ENCODE measurements at places on chromosomes 16 and 17.

DNA sequence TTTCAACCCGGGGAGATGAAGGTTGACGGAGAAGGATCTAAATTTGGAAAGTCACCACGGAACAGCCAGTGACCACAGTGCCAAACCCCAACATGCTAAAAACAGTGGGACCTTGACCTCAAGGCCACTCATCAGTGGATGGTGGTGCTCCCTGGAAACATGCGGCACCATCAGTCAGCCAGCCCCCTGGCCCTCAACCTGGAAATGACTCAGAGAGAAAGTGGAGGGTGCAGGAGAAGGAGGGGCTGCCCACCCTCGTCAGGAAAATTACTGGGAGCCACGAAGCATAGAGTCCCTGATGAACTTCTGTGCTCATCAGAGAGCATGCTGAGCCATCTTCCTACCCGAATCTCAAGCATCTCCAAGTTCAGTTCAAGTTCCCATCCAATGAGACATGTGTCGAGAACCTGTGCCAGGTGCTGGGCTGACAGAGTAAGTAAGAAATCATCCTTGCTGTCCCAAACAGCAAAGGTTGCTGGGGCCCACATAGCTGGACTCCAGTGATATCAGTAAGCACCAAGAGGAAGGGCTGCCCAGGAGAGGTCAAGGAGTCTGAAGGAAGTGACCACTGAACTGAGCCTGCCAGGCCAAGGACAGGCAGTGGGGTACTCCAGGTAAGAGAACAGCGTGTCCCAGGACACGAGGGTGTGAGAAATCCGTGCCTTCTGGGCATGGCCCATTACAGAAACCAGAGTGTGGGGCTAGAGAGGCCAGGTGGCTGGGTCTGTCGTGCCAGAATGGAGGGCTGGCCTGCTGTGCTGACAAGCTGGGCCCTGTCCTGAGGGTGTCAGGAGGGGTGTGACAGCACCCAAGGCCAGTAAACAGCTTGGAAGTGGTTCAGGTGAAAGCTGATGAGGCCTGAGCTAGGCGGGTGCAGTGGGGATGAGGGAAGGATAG, 5.2 kb downstream of the PECAM1 start:
- DNase-seq: no peak

GRCh38 chr17:33858121-33858520, 397.0 kb upstream of the CCL2 start:
- no peak for DNase-seq

DNA sequence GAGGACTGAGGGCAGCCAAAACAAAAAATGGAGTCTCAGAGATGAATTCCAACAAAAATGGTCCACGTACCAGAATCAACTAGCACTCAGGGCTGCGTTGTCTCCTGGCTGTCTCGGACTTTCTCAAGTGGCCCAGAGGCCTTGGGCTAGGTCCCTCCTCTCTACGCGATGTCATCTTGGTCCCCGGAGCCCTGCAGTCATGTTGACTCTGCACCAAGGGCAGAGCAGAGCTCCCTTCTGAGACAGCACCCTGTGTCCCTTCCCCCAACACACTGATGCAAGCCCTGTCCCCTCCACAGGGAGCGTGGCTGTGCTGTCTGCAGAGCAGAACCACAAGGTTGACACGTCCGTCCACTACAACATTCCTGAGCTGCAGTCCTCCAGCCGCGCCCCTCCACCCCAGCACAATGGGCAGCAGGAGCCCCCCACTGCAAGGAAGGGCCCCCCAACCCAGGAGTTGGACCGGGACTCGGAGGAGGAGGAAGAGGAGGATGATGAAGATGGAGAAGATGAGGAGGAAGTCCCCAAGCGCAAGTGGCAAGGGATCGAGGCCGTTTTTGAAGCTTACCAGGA, 20.8 kb downstream of the GINS2 start:
- DNase-seq: no peak

- DNase-seq: no peak
Measured at GRCh38 chr17:76345377-76345974, 8.2 kb downstream of the PRPSAP1 start.

DNA sequence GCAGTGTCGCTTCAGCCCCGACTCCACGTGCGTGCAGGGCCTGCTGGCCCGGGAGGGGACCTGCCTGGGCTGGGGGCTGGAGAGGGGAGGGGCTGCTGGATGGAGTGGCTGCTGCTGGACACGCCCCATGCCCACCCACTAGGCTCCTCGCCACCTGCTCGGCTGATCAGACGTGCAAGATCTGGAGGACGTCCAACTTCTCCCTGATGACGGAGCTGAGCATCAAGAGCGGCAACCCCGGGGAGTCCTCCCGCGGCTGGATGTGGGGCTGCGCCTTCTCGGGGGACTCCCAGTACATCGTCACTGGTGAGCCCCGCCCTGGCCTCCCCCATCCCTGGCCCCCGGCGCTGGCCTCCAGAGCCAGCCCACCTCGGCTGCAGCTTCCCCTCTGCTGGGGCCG, 2.4 kb downstream of the BRICD5 start:
- no peak for DNase-seq

DNA sequence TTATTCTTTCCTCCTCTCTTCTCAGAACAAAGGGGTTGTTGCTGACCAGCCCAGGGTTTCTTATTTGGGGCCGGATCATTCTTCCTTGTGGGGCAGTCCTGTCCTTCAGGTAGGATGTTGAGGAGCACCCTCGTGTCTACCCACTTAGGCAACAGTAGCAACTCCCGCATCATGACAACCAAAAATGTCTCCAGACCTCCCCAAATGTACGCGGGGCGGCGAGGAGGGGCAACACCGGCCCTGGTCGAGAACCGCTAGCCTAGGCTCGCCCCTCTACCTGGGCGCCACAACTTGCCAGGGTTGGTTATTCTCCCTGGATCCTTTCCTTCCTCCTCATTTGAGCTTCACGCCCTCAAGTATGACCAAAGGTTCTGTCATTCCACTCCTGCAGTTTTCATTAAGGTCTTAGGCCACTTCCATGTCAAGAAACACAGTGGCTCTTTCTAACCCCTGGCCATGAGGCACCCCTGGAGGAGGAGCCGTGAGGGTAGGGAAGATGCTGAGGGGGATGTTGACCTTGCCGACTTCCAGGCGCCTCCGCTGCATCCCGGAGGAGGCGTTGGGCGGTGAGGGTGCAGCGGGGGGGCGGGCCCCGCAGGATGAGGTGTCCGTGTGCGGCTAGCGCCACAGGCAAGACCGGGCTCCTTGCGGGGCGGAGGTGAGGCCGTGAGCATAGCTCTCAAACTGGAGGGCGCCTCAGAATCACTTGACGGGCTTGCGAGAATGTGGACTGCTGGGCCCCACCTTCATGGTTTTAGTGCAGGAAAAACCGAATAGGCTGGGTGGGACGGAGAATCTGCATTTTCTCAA, 712 bp upstream of the SPECC1 start:
- DNase-seq: no peak

- no peak for DNase-seq
Measured at GRCh38 chr17:42266918-42267766, 9.0 kb downstream of the STAT5B start.

GRCh38 chr17:51050291-51051033, 70.2 kb downstream of the SPAG9 start:
- DNase-seq: no peak

- DNase-seq: no peak
Measured at GRCh38 chr16:56203052-56203451, 11.8 kb downstream of the GNAO1 start.

GRCh38 chr17:14813649-14814370, 451.3 kb downstream of the PMP22 start:
- no peak for DNase-seq

DNA sequence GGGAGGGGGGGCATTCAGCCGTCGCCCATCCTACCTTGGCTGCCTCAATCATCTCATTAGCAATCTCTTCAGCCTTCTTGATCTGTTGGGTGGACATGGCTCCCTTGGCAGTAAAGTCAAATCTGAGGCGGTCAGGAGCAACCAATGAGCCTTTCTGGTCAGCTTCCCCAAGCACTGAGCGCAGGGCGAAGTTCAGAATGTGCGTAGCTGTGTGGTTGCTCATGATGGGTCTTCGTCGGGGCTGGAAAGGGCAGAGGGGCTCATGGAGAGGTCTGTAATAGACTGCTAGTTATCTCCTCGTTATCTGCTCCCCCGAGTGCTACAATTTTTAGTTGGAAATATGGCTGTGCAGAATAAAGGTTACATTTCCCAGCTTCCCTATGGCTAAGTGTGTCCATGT, 7.2 kb upstream of the EXOSC6 start:
- no peak for DNase-seq

- no peak for DNase-seq
Measured at GRCh38 chr17:77164483-77165091, 23.8 kb downstream of the SEC14L1 start.

GRCh38 chr17:28738680-28739384, 5.0 kb upstream of the TRAF4 start:
- DNase-seq: no peak

GRCh38 chr16:20104563-20105183, 31.0 kb upstream of the GPR139 start:
- DNase-seq: no peak

GRCh38 chr17:29826114-29826692, 103.8 kb downstream of the SSH2 start:
- no peak for DNase-seq

DNA sequence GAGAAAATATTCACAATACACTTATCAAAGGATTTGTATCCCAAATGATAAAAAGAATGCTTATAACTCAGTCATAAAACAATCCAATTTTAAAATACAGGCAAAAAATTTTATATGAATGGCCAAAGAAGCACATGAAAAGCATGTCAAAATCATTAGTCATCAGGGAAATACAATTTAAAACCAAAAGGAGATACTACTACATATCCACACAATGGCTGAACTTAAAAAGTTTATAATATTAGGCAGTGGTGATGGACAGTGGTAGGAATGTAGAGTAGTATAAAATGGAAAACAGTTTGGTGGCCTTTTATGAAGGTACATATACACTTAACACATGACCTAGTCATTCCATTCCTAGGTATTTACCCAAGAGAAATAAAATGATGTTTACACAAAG, 12.2 kb downstream of the CMC2 start:
- no peak for DNase-seq

GRCh38 chr17:38873640-38874380, 4.0 kb downstream of the LASP1 start:
- no peak for DNase-seq

DNA sequence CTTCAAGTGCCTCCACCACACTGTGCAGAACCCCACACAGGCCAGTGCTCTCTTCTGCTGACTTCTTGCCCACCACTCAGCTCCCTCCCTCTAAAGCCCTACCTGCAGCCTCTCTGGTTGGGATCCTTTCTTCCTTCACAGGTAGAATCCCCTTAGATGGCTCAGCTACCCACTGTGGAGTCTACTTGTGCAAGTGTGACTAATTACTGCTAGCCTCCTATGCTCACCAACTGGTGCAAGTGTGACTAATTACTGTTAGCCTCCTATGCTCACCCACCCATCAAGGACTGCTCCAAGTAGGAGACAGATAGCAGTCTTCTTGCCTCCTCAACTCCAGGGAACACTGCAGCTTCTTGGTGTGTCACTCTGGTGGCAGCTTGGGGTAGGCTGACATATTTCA, 43.6 kb downstream of the TEX14 start:
- DNase-seq: no peak

DNA sequence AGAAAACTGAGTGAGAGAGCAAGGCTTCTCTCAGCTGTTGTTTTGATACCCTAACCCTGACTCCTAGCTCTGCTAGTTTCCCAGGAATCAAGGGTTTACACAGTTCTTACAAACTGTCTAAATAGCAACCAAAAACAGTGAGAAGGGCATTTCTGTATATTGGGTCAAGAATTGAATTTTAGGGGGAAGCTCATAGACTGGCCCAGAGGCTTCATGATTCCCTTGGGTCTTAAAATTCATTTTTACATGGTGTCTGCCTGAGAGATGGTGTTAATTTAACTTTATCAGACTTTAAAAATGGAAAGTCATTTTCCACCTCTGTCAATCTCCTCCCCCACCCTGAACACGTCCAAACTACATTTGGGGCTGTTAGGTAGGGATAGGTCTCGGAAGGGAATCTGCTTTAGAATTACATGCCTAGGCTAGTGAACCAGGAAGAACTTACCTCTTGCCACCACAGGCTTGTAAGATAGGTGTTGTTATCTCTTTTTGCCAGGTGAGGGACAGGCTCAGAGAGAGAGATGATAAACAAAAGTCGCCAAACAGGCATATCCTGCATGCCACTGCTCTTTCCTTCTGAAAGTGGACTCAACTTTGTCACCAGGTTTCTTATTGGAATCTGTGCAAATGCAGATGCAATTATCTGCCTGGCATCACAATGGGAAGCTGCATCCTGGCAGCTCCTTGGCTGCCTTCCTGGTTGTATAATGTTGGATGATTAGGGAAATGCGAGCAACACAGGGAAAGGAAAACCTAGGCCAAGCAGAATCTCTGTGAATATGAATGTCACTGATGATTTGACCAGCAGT, 3.1 kb downstream of the PHAF1 start:
- no peak for DNase-seq

DNA sequence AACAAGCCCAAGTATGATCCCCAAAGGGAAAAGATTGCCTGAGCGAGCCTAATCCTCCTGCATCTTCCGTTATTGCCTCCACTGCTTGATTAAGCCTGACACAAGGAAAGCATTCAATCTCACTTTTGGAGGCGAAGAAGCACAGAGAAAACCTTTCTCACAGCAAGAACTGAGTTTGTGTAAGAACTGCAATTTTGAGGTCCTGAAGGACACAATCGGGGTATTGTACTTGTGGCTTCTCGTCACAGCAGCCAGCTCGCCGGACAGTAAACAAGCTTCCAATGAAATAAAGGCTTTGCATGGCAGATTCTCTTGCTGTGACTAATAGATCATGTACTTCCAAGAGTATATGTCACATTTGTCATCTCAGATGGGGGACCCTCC, 18.7 kb upstream of the FOXF1 start:
- DNase-seq: no peak

DNA sequence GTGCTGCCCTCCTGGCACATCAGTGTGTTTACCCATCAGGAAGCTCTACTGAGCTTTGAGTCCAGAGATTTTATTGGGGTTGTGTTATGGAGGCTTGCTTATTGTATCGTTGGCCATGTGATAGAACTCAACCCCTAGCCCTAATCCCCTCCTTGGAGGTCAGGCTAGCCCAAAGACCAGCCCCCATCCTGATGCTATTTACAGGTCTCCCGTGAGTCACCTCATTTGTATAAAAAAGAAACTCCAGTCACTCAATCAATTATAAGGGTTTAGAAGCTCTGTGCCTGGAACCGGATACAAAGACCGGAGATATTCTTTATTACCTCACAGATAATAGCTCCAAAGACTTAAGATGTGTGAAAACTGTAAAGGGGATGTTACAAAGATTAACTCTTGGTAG, 405.9 kb downstream of the CNTNAP4 start:
- DNase-seq: no peak

GRCh38 chr17:80883831-80884735, 107.6 kb upstream of the CHMP6 start:
- DNase-seq: no peak

DNA sequence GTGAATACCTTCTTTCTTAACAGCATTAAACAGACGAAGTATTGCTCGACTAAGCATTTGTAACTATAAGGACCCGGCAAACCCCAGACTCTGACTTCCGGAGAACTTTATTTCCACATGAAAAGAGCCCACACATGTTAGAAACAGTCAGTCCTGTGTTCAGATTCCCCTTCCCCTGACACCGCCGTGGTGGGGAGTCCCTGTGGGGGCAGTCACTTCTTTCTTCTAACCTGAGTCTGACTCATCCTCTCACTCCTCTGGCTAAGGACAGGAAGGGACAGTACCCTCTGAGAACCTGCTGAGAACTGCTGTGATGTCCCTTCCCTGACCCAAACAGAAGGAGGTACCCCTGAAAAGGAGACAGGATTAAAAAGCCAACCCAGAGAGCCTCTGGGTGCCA, 165.1 kb downstream of the XYLT1 start:
- DNase-seq: no peak

GRCh38 chr17:3804503-3804931, 3.5 kb upstream of the ITGAE start:
- no peak for DNase-seq

GRCh38 chr17:68821860-68822696, 133.1 kb downstream of the ABCA8 start:
- no peak for DNase-seq

Data from muscle of arm (tissue), 14 donors.